ENCODE measurements at places on chromosomes 11 and 22.

DNA sequence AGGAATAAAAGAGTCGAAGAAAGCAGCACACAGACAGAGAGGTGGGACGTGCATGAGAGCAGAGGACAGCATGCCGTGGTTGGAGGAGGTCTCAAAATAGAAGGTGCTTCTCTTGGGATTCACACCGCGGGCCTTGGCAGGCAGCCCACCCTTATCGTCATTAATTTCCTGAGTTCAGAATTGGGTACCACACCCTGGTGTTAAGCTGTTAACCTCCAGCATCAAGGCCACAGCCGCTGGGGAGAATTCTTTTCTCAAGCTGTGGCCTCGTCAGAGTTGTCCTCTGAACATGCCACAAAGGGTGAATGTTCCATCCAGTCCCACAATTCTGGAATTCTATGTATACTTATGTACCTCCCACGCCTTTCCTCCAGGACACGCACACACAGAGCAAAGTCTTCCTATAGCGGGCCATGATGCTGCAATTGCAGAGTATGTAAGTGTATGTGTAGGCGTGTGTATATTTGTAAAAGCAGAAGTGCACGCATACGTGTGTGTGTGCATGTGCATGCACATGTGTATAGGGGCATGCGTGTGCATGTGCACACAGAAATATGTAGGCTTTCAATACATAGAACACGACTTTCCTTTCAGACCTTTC, 39.0 kb downstream of the ADAMTS8 start:
- DNase-seq, result no peak

GRCh38 chr22:21624880-21625791, 4.7 kb downstream of the YDJC start:
- DNase-seq, result no peak

DNA sequence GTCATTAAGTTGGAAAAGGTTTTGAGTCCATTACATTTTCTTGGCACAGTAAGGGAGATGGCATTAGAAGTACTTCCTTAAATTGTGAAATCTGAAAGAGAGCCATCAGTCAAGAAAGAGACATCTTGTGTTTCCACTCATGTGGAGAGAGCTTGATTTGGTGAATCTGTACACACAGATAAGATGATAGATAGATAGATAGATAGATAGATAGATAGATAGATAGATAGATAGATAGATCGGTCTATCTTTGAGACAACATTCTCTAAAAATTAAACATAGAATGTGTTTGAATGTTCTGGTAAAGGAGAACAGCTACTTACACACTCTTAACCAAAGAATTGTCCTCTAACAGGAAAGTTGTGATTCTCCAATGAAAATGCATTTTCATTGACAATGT, 76.2 kb downstream of the TTC17 start:
- DNase-seq, result no peak

GRCh38 chr11:65637794-65638419, at the start of gene SIPA1:
Gene SIPA1 (plus strand): TSS chr11:65638101. CDS start chr11:65640922, 2,821 bp downstream.
- peak; percentile 89 for DNase-seq

GRCh38 chr11:2287091-2287490, 14.6 kb downstream of the C11orf21 start:
- no peak for DNase-seq

DNA sequence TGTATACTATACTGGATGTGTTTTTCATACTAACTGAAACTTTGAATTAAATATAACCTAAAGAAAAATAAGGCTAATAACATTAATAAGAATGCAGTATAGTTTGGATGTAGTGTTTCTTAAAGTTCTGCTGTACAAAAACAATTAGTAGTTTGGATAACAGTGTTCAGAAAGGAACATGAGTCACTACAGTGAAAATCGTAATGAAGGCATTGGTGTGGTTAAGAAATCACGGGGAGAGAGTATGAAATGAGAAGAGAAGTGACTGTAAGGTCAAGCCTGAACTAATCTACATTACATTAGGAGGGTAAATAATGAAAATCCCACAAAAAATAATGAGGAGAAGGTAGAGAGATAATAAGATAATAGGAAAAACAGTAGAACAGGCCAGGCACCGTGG, 726.6 kb upstream of the ARHGAP42 start:
- no peak for DNase-seq

DNA sequence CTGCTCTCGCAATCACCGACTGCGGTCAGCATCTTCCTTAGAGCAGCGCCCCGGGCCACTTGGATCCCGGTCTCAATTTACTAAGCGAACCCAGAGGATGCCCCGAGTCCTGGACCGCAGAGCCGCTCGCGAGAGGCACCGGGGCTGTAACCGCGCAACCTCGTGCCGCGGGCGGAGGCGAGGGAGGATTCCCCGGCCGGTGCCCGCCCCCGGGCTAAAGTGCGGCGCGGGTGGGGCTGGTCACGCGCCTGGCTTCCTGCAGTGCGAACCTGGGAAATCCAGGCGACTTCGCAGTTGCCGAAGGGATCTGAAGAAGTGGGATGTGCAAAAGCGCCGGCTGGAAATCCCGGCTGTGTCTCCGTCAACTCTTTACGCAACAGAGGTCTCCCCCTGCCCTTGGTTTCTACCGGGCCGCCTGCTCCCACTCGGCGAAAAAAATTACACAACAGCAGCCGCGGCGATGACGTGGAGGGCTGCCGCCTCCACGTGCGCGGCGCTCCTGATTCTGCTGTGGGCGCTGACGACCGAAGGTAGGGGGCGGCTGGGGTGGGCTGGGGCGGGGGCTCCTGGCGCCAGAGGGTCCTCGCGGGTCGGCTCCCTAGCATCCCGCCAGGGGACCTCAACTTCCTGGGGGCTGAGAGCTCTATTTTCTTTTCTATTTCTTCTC, at the start of gene NCR3LG1:
Gene NCR3LG1 (plus strand): TSS at position 291 of the 667 bp plus-strand sequence. CDS start 170 bp downstream, at position 461.
- DNase-seq, result peak; percentile 95

- DNase-seq, result no peak
Measured at GRCh38 chr11:112266410-112266778, 5.7 kb upstream of the PLET1 start.

GRCh38 chr22:44128958-44129618, 51.6 kb upstream of the PARVG start:
- peak; percentile 62 for DNase-seq

GRCh38 chr11:113265362-113265761, 49.0 kb upstream of the TTC12 start:
- DNase-seq, result no peak

DNA sequence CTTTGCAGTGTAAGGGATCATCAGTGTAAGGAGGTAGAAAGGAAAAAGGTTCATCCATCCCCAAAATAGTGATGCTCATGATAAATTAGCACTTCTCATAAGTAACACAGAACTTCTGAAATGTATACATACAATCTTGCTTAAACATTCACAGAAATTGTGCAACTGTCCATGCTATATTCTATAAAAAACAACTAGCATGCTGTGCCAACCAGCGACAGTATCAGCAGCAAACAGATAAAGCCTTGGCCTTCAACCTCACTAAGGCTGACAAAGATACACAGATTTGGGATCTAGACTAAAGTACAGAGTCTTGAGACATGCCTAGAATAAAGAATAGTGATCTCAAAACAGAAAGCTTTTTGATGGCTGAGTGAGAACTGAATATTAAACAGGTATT, 74.1 kb upstream of the CHRM4 start:
- no peak for DNase-seq

GRCh38 chr11:59615637-59616395, at the start of gene OSBP:
Gene OSBP (minus strand): TSS chr11:59615774. CDS start chr11:59615664, 110 bp downstream.
- DNase-seq, result peak; percentile 100

DNA sequence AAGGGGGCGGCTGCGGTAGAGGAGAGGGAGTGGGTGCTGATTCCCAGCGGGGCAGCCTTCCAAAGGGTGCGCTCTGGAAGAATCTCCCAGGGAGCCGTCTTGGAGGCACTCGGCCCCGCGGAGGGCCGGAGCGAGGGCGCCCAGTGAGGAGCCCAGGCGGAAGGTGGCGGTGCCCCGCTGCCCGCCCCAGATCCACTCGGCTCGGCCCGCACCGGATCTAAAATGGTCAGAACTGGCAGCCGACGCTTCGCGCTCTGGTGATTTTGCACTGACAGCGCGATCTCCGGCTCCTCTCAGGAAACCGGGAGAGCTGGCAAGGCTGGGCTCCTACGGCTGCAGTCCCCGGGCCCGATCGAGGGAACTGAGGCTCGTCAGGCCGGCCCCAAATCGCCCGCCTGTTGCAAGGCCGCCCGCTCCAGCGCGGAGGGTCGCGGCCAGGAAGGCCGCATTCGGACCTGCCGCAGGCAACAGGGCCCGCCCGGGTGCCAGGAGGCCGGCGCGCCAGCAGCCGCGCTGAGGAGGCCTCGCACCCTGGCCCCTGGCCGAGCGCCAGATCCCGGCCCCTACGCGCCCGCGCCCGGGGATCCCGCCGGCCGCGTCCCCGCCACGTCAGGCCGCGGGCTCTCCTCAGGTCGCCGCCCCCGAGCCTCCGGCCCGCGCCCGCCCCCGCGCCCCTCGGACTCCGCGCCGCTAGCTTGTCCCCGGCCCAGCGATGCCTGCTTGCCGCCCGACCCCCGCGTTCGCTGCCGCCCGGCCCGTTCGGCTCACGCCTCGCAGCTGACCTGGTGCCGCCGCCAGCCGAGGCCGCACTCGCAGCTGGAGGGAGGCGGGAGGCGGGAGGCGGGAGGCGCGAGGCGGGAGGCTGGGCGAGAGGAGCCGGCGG, at the start of gene KLHL22:
Gene KLHL22 (minus strand): TSS at position 818 of the 883 bp plus-strand sequence. CDS start 6,584 bp downstream, outside the sequence.
- peak; percentile 22 for DNase-seq

DNA sequence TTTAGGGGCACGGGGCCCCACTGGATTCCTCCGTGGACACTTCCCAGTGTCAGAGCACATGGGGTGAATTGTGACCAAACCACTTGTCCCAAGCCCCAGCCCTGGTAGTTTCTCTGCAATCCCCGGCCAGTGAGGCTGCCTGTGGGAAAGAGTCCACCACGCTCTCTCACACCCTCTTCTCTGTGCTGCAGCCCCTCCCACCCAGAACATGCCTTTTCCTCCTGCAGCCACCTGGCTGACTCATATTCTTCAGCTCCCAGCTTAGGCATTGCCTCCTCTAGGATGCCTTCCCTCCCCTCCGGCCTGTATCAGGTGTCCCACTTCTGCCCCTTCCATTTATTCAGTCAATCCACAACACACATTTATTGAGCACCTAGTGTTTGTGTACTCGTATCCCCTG, 5.4 kb upstream of the RPS6KB2 start:
- no peak for DNase-seq

- no peak for DNase-seq
Measured at GRCh38 chr11:127340438-127340837, 339.9 kb upstream of the KIRREL3 start.

DNA sequence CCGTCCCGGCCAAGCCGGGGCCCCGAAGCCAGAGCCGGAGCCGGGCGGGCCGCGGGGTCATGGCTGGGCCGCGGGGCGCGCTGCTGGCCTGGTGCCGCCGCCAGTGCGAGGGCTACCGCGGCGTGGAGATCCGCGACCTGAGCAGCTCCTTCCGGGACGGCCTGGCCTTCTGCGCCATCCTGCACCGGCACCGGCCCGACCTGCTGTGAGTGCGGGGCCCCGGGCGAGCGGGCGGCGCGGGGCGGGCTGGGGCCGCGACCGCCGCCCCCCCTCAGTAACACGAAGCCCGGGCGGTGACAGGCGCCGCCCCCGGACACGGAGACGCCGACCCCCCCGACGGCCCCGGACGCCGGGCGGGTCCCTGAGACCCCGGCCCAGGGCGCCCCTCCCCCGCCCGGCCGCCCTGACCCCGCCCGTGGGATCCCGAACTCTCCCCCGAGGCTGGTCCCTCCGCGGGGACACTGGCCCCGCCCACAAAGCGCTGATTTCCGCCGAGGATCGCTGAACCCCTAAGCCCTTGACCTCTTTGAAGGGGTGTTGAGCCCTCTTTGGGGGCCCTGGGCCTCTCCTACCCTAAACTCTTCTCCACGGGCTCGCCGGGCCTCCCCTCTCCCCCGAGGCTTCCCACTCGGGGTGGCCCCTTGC, 389 bp downstream of the MICALL1 start:
- peak; percentile 40 for DNase-seq

- DNase-seq, result no peak
Measured at GRCh38 chr11:2077061-2077802, 62.0 kb downstream of the IGF2 start.

DNA sequence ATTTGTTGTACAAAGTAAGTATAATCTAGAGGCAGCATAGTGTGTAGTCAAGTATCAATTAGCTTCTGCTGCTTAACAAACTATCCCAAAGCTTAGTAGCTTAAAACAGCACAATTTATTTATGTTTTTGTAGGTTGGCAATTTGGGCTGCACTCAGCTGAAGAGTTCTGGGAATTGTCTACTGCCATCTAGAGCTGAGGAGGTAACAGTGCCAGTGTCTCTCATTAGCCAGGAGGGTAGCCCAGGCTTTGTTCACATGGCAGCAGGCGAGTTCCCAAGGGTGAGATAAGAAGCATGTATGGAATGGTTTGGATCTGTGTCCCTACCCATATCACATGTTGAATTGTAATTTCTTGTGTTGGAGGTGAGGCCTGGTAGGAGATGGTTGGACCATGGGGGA, 45.8 kb upstream of the SLN start:
- no peak for DNase-seq

- DNase-seq, result no peak
Measured at GRCh38 chr11:128615076-128615475, 27.7 kb upstream of the ETS1 start.

DNA sequence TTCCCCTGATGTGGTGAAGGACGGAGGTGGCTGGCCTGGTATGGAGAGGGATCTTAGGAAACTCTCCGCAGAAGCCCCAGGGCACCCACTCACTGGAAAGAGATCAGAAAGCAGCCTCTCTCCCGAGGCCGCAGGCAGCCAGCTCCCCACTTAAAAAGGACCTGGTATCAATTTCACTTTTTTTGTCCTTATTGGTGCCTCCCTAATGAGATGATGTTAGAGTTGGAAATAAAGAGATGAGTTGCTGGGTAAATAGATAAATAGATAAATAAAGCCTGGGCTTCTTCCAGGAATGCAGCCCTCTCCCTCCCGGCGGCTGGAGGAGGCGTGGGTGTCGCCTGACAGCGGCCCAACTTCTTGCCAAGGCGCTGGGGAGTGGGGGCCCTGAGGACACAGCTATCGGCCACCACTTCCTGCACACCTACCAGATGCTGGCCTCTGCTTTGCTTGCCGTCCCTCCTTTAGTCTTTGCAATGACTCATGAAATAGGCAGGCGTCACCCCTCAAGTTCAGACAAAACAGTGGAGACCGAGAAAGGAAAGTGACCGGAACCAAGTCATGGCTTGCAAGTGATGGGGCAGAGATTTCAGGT, 42.9 kb downstream of the LINC01488 start:
- no peak for DNase-seq

GRCh38 chr11:117062498-117062897, 35.7 kb downstream of the SIK3 start:
- no peak for DNase-seq

DNA sequence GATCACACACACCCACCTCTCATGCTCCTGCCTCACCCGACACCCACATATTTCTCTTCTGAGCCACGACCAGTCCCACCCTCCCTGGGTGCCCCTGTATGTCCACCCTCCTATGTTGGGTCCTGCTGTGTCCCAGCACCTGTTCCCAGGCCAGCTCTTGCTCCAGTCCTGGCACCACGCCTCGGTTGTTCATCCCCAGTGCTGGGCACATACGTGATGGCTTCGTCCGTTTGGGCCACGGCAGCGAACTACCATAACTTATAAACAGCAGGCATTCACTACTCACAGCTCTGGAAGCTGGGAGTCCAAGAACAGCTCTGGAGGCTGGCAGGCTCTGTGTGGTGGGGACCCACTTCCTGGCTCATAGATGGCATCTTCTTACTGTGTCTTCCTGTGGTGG, 116.9 kb downstream of the BRD1 start:
- no peak for DNase-seq
